GM18507 (cell line): ENCODE measurements at places on chromosomes 3 and 15.
A peak's percentile ranks its signal among the peaks of the same experiment; 100 is the strongest.

- DNase-seq, result no peak
These were observed 46.8 kb upstream of the TBC1D23 start for GRCh38 chr3:100213891-100214573.

DNA sequence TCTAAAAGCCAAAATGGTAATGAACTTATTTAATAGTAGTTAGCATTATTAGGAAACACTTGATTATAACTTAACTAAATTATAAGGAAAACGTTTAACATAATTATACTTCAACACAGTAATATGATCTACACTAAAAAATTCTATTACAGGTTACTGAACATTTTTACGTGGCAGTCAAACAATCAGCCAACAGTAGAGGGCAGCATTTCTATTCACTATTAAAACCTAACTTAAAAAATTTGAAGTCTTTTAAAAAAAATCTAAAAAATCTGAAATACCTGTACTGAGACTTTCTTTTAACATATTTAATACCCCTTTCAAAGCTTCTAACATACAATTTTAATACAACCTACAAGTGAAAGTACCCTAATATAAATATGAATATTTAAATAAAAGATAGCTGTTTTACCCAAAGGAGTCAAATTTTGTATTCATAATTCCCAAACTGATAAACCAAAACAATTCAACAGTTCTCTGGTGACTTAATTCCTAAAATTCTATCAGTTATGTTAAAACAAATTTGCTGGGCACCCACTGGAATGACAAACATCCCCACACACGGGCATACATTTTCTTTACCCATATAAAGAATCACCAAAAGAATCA is 41.5 kb downstream of the DLG1 start:
- no peak for DNase-seq

DNA sequence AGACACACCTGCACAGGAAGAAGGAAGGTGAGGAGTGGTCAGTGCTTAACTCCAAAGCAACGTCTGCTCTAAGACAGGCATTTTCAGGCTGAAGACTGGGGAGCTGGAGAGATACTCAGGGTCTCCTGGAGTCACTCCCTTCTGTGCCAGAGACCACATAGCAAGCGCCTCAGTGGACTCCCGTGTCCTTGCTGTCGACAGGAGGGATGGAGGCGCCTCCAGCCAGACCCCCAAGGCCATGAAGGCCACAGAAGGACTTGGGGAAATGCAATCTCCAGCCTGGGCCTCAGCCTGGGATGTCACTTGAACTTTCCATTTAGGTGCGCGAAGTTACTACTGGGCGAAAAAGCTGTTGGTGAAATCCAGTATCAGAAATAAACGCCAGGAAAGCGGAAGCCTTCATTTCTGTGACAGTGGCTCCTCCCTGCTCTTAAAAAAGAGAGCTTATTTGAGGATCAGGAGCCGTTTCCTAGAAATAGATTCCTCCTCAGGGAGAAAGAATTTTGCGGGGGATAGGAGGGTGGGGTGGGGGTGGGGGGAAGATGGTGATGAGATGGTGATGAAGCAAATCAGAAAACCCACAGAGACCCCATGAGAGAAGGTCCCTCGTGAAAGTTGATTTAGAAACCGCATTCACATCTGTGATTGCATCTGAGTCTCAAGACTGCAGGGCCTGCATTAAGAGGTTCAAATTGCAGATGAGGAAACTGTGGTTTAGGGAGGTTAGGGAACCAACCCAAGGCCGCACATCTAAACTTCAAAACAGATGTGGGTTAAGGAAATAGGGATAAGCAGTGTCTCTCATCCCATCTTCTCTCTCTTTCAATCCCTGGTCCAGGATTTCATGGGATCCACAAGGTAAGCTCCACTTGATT is 78.8 kb downstream of the ATP2B2 start:
- DNase-seq, result no peak

GRCh38 chr15:52148403-52148802 is 35.8 kb upstream of the BCL2L10 start:
- no peak for DNase-seq

- peak; percentile 25 for DNase-seq
These were observed 59.9 kb downstream of the ZNF621 start for GRCh38 chr3:40584625-40585189.

GRCh38 chr15:60829416-60829815 is 350.5 kb upstream of the ICE2 start:
- no peak for DNase-seq

DNA sequence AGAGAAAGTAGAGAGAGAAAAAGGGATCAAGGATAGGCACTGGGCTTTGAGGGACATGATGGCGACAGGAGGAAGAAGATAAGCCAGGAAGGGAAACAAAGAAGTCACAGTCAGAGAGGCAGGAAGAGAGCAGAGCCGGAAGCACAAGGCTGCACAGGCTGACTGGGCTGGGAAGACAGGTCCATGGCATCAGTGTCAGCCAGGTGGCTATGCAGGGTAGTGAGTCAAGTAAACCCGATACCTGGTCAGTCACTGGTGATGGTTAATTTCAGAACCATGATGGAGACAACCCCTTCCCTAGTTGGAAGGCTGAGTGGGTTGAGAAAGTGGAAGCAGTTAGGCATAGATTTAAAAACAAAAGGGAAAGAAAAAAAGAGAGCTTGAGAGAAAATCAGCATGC is 203.8 kb downstream of the EPHB1 start:
- DNase-seq, result no peak

- no peak for DNase-seq
These were observed 19.4 kb upstream of the ALPK3 start for GRCh38 chr15:84797801-84798200.

GRCh38 chr15:77591968-77592613 is 40.6 kb downstream of the LINGO1 start:
- no peak for DNase-seq

GRCh38 chr15:37133602-37134001 is 33.3 kb upstream of the MEIS2 start:
- no peak for DNase-seq

DNA sequence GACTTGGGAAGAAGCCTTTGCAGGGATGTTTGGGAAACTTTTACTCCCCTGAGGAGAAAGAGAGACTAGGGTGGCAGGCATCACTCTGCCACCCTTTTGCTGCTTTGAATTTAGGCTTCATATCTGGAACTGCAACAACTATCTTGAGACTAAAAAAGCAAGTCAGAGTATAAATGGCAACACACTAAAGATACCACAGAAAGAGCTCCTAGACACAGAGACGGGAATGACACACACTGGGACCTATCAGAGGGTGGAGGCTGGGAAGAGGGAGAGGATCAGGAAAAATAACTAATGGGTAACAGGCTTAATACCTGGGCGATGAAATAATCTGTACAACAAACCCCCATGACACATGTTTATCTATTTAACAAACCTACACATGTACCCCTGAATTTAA is 237.8 kb downstream of the FGF12 start:
- no peak for DNase-seq

GRCh38 chr3:46928282-46928681 is 48.3 kb downstream of the CCDC12 start:
- DNase-seq, result no peak

- DNase-seq, result peak; percentile 68
These were observed 45.6 kb upstream of the SYNM start for GRCh38 chr15:99059010-99059981.

DNA sequence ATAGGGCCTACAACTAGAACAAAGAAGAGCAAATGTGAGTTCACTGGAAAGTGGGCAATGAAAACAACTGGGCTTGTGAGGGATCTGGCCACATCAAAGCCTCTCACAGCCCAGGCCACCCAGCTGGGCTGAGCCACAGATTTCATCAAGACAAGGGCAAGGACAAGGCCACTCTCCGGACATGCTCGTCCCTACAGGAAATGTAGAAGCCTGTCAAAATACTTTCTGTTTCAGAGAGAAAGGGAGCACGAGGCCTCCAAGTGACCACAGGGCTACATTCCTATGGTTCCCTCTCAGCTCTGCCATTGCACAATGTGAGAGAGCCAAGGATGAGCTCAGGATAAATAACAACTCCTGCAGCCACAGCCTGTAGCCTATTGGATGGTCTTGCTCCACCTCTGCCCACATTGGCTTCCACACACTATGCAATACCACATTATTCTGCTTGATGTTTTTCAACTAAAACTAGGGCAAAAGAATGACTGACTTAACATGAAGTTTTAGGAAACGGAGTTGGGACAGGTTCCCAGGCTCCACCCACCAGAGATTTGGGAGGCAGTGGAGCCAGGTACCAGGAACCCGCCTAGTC is 12.1 kb downstream of the TBC1D2B start:
- no peak for DNase-seq

DNA sequence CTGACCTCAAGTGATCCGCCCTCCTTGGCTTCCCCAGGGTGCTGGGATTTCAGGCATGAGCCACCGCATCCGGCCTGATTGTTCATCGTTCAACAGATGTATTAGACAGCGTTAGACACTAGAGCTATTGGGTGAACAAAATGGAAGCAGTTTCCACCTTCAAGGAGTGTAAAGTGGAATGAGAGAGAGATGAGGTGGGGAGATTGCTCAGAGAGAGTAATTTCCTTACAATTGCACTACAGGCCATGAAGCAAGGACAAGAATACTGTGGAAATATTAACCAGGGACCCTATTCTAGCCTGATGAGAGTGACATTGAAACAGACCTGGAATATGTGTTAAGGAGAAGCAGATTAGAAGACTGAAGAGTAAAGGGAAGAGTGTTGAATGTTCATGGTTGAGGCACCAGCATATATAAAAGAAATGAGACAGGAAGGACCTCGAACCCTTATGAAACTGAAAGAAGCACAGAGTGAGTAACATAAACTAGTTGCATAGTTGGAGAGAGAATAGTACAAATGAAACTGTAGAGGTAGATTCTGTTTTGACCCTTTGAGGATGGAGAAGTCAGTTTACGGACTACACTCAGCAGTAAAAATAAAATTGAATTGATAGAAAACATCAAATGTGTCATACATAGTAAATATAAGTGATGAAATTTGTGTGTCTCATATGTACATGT is 7.2 kb downstream of the RTF1 start:
- peak; percentile 23 for DNase-seq

- no peak for DNase-seq
These were observed 7.2 kb upstream of the KCTD6 start for GRCh38 chr3:58484722-58485069.

DNA sequence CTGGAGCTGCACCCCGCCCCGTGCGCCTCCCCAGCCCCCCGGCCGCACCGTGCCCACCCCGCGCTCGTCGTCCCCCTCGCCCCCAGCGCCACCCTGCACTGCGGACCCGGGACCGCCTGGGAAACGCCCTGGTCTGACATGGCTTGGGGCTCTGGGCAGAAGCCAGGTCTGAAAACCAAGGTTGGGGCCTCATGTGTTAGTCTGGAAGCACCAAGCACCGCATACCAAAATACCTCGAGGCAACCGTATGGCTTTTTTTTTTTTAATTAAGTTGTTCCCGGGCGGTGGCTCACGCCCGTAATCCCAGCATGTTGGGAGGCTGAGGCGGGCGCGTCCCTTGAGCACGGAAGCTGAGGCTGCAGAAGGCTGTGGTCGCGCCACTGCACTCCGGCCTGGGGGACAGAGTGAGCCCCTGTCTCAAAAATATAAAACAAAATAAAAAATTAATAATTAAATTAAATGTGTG is 91.5 kb upstream of the CHD2 start:
- no peak for DNase-seq

DNA sequence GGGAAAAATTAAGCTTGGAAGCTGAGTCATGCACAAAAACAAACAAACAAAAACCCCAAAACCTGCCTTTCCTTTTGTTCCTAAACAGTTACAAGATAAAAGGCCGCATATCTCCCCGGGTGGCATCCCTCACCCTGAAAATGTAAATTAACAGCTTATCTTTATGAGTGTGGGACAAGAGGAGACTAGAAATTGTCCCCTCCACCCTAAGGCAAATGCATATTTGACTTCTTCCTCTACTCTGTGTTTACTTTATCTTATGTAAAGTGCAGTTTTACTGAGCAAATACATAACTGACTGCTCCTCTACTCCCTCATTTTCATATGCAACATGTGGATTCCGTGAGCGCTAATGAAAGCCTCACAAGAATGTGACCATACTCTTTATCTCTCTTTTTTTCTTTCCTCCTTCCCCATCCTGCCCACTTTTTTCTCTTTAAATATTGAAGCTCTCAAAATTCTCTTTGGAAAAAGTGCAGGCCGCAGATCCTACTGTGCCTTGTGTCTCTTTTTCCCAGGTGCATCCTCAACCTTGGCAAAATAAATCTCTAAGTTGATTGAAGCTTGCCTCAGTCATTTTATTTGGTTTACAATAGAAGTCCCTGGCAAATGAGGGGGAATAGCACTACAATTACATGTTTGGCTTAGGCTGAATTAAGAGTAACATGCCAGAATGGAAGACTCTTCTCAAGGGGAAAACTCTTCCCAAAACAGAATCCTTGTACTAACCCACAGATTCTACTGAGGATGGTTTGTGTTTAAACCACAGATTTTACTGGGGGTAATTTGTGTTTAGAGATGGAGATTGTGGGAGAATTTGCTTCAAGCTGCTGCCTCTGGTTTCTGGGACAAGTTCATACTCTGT is 72.7 kb upstream of the WDR72 start:
- DNase-seq, result no peak

DNA sequence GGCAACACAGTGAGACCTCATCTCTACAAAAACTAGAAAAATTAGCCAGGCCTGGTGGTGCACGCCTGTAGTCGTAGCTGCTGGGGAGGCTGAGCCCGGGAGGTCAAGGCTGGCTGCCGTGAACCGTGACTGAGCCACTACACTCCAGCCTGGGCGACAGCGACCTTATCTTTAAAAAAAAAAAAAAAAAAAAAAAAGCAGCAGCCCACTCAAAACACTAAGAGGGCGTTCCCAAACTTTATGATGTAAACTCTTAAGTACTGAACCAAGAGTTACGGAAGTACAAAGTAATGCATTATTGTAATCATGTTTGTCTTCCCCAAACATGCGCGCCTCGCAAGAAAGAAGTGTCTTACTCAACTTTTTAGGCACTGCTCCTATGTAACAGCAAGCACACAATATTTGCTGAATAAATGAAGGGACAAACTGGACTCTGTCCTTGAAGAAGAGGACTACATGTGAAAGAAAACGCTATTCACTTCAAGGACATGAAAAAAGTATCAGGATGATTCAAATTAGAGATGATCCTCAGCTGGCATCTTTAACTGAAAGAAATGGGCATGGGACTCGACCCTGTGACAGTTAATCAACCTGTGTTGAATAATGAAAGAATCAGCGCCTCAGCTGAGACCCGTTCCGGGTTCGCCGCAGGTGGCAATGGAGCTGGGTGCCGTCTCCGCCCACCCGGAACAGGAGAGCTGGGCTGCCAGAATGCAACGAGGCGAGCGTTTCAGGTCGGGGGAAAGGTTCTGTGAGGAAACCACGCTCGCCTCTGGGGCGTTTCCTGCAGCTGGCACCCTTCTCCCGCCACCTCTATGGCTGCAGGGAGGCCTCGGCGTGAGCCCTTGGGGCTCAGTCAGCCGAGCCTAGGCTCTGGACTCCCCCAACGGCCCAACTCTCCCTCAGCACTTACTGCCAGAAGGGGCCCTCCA is 718 bp downstream of the SPG11 start:
- no peak for DNase-seq
